ENCODE measurements at places on chromosomes 16 and 17.

DNA sequence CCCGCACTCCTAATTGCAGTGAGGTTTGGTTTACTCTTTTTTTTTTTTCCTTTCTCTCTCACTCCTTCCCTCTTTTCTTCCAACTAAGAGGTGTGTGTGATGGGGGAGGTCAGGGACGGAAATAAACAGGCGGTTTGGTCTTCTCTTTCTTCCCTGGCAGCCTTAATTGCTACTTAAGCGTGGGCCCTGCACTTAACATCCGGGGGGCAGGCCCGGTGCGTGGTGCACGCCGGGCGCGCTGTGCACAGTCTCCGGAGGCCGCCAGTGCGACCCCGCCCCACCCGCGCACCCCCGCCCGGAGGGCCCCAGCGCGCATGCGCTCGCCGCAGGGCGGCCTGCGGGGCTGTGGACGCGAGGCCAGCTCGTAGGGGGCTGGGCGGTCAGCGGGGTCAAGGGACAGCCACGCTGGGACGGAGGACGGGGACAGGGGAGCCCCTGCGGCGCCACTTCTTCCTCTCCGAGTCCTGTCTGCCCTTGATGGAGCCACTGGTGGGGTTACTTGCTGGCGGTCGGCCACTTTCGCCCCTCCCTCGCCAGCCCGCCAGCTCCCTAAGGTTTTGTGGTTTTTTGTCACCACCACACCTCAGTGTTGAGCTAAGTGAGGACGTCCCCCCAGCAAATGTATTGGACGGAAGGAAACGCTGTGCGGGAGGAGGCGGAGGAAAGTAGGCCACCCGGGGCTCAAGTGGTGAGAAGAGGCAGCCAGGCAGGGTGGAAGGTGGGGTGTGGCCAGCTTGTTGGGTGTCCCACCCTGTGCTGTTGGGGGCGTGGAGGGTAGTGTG, 120.9 kb downstream of the MRM1 start:
- peak; percentile 55 for DNase-seq

- DNase-seq, result no peak
Observed at GRCh38 chr16:71387045-71387871, 28.7 kb downstream of the CALB2 start.

- no peak for DNase-seq
Observed at GRCh38 chr17:74743755-74744154, 4.7 kb upstream of the NHERF1 start.

DNA sequence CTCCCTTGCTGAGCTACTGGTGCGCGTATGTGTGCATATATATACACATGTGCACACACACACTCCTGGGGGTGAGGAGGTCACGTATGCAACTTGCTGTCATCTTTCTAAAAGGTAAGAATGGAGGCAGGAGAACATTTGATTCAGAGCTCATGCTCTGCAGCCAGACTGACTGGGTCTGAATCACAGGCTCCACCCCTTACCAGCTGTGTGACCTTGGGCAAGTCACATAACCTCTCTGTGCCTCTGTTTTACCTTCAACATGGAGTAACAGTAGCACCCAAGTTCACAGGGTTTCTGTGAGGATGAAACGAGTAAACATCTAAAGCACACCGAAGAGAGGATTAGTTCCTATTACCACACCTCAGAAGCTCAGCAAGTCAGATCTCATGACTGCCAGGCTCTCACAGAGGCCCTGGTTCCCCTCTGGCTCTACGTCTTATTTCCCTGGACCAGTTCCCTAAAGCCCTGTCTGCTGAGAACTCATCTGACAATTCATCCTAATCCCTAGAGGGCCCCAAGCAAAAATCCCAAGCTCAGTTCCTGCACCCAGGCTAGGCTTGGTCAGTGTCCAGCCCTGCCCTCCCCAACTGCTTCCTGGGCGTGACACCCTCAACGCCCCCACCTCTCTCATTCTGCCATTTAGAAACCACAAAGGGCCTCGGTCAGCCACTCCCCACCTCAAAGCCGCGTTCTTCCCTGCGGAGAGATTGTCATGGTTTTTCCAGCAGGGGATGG, 28.7 kb downstream of the ABR start:
- no peak for DNase-seq

- DNase-seq, result no peak
Observed at GRCh38 chr17:80791758-80792284, 199.8 kb upstream of the CHMP6 start.

DNA sequence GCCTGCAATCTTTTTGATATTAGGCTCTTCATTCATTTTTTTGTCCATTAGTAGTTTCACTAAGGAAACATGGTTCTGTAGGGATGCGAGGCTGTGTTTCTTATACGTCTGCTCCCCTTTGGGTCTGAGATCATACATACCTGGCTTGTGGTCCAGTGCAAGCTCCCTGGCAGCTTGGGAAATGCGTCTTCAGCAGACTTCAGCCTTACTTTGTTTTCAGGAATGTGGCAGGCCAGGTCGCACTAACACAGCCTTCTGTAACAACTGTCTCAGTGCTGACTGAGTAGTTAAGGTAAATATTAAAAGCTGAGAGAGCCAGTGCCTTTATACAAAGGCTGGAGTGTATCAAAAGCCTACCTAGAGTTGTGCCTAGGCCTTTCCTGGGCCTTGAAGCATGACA, 970.5 kb upstream of the EEF2KMT start:
- no peak for DNase-seq

DNA sequence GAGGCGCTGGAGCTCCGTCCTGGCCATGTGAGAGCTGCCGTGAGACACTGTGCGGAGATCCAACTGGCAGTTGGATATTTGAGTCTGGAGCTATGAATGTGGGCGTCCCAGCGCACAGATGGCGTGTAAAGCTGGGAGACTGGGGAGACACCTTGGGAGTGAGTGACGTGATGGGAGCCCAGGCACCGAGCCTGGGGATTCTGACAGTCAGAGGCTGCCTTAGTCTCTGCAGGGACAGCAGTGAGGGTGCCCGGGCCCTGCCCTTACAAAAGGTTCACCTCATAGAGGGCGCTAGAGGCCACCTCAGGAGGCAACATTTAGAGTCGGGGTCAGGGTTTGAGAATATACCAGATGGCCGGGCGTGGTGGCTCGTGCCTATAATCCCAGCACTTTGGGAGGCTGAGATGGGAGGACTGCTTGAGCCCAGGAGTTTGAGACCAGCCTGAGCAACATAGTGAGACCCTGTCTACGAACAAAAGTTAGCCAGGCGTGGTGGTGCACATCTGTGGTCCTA, 194.1 kb upstream of the GSE1 start:
- DNase-seq, result no peak
